Inflammatory macrophage treated with lipopolysaccharide for 4 hours (primary cell): ENCODE measurements at places on chromosomes 11 and 22.
A peak's percentile ranks its signal among the peaks of the same experiment; 100 is the strongest.

- DNase-seq = no peak
These were observed 282.6 kb downstream of the CADM1 start for GRCh38 chr11:115221461-115222069.

DNA sequence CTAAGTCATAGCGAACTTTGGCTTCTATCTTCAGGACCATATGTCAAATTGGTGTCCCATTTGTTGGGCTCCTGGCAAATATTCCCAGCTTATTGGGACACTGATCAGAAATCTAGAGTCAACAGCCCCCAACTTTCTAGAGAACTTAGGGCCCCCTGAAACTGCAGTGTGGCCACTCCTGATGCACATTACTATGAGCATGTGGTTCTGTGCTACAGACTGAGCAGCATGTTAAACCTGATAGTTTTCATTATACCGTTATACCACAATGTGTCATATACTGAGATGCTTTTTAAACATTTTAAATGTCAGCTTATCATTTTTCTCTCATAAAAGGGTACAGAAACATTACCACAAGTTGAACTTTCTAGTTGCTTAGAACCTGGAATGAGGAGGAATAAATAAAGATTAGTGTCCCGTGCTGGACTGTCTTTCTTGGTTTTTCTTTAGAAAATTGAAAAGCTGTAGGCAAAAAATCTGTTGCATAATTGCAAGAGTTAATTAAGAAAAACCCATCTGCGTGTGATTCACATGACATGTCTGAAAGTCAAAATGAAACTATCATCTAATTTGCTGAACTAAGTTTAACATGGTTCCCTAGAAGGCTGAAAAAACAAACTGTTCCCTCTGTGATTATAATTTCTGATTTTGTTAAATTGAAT lies 16.4 kb upstream of the CTSC start:
- peak; percentile 92 for DNase-seq

- DNase-seq = no peak
These were observed 52.7 kb downstream of the FLRT1 start for GRCh38 chr11:64088162-64089026.

GRCh38 chr11:77828926-77829325 lies 8.0 kb downstream of the AAMDC start:
- DNase-seq = no peak
